ENCODE measurements at places on chromosomes 1 and 21.
A peak's percentile ranks its signal among the peaks of the same experiment; 100 is the strongest.

DNA sequence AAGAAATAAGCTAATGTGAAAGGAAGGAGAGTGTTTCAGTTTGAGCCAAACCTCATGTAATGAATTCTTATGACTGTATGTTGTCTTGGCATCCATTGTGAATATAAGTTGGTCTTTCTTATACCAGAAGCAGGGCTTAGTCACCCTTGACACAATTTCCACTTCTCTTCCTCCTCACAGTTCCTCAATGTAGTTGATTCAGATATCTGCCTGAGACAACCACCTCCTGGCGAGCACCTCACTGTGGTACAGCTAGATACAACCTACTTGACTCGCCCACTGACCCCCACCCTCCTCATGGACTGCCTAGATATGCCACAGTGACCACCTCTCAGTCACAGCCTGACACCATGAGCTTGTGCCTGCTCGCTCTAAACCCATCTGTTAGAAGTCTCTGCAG is 45.6 kb downstream of the KYAT3 start:
- DNase-seq, result no peak

DNA sequence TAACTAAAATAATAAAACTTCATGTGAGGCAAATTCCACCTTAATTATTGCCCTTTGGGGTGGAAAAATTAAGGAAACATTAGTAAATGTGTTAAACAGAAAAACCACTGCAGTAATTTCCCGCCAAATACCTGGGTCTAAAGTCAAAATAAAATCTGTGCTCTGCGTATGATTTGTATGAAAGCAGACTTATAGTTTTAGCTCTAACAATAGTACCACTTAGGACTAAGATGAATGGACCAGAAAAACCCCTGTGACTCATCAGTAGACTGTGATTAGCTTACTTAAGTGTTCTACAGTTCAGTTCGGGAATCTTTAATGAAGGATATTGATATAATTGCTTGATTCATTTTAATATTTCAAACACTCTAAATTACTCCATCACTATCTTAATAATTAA is 23.3 kb upstream of the C1orf105 start:
- no peak for DNase-seq

DNA sequence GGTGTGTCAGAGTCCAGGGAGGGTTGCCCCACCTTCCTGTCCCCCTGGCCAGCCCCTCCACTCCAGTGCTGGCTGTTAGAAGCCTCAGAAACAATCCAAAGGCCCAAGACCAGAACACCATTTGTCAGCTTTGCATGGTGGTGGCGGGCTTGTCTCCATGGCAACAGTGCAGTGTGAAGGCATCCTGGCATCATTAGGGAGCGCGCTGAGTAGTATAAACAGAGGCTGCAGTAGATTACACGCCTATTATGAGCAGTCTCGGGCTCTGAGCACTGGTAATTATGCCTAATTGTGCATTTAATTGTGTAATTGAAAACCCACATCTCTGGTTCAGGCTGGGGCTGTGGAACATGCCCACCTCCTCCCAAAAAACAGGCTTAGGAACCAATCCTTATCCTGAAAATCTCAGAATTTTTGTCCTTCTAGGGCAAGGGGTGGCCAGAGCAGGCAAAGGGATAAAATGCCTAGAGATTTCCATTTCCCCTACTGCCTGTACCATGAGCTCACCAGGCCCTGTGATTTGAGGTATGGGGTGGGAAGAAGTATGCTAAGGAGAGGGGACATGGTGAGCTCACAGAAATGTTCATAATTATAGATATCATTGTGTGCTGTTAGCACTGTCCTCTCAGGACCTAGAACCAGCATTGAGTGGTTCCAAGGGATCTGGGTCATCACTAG is 11.7 kb downstream of the NKAIN1 start:
- no peak for DNase-seq

DNA sequence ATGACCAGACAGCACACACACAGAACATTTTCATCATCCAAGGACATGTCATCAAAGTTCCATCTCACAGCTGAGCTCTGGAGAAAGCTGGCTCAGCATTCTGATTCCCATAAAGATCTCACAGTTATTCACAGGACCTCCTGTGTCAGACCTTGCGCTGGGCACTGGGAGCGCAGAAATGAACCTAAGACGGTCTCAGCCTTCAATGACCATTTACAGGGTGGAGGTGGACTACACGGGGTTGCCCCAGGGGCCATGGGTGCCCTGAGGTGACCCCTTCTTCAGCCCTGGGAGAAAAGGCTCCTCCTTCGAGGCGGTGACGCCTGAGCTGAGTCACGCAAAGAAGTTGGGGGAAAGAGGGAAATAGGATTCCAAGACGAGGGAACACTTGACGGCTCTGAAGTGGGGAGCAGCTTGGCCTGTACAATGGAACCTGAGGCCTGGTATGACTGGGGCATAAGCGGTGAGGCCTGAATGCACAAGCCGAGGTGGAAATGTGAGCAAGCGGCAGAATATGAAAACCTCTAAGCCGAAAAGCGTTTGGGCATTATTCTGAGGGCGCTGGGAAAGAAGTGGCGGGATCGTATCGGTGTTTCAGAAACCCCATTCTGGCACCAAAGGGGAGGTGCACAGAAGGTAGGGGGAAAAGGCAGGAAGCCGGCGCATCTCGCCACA is 797 bp downstream of the CC2D1B start:
- DNase-seq, result peak; percentile 32

- no peak for DNase-seq
These were observed 2.1 kb downstream of the DNAH14 start for GRCh38 chr1:224931605-224932004.

- DNase-seq, result no peak
These were observed 55.8 kb upstream of the ATP2B4 start for GRCh38 chr1:203570805-203571204.

DNA sequence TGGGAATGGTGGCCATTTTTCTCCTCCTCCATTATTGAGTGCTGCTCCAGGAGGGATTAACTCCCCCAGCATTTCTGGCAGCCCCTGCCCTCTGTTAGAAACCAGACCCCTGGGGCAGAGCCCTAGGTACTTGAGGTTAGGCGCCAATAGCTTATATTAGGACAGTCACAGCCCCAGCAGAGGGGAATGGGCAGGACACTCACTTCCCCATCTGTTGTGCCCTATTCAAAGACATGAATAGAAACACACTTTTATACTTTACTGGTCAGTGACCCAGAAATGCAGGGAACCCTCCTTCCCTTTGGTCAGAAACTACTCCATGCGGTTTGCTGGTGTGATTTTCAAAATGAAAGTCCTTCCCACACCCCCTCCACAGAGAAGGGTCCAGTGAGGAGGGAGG is 267.7 kb downstream of the PTBP2 start:
- no peak for DNase-seq

GRCh38 chr1:158810311-158810710 is 20.8 kb upstream of the MNDA start:
- DNase-seq, result no peak

DNA sequence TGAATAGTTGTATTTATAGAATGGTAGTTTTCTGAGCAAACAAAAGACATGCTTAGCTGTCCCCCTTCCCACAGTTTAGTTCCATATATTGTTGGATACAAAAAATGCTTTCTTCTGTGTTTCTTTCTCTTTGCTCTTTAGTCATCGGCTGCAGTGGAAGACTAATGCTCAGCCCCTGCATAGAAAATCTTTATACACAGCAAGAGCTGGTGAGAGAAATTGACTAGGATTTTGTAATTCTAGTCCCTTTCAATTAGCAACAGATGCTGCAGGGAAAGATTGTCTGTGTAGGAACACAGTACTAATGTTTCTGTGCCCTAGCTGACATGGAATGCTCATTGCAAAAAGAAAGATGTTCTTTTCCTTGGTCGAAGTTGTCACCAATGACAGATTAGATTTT is 200.9 kb downstream of the RPS6KC1 start:
- no peak for DNase-seq

- DNase-seq, result no peak
These were observed 1.9 kb upstream of the BRINP3 start for GRCh38 chr1:190479516-190479915.

DNA sequence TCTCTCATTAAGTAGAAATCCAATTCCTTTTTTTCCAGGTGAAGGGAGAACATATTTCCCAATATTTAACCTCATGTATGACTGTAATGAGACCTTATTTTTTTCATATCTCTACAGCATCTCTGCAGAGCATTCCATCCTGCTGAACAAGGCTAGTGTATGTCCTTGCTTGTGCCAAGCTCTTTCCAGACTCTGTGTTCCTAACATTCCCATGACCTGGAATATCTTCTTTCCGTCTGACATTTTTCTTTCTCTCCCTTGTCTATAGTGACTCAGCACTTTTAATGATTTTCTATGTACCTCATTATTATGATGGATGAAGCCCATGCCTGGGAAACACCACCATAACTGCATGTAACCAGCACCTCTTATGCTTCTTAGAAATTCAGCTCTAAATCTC is 278.3 kb upstream of the NRIP1 start:
- no peak for DNase-seq

DNA sequence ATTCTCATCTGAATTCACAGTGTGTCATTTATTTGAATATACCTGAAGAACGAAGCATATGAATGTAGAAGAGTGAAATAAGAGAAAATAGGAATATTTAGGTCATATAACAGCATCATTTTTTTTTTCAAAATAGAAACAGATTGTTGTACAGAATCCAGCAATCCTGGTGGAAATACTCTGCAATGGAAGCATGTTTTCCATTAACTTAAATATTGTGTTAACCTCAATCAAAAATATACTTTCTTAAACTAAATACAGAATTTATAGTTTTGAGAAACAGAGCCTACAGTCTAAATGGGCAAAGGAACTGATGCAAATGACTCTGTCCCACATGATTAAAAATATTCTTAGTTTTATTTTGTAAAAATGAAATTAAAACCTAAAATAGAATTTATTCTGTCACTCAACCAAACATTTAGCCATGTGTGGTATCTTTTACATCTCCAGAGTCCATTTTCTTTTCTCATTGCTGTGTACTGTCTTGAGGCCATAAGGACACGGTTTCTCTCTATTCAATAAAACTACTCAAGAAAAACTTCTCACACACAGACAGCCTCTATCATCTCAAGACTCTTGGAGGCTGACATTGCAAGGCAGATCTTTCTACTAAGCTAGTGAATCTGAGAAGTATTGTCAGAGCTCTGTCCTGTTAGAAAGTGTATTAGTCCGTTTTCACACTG is 322.6 kb downstream of the LTN1 start:
- no peak for DNase-seq

DNA sequence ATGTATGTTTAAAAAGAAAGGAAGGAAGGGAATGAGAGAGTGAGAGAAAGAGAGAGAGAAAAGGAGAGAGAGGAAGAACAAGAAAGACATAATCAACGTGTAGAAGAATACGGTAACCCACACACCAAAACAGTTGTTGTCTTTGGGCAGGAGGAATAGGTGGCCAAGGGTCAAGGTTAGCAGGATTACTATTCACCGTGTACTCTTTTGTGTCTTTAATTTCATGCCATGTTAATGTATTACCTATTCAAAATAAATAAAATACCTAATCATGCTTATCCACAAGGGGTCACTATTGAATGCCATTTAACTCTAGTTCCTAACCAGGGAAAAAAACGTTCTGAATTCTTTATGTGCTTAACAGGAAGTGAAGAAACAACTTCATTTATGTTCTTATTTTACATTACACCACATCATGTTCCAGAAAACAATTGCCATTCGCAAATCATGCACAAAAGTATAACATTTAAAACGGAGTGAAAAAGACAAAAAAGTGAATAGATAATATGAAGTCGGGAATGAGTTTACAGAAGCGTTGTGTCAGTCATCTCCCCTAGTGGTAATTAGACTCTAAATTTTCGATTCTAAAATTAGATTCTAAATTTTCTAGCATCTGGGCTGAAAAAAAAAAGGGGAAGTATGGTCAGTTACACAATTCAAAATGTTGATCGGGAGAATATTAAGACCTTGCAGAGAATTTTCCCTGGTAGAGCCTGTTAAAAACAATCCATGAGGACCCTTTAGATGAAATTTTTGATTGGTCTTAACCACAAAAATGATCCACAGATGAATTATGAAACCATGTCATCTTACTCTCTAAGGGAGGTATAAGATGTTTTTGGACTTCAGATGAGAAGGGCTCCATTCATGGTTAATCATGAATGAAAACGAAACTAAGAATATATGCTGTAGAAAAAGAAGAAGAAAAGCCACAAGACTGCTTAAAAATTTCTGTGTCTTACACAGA is 700 bp upstream of the KMO start:
- DNase-seq, result peak; percentile 90

- DNase-seq, result no peak
These were observed 3.0 kb upstream of the S100A9 start for GRCh38 chr1:153354515-153355193.

DNA sequence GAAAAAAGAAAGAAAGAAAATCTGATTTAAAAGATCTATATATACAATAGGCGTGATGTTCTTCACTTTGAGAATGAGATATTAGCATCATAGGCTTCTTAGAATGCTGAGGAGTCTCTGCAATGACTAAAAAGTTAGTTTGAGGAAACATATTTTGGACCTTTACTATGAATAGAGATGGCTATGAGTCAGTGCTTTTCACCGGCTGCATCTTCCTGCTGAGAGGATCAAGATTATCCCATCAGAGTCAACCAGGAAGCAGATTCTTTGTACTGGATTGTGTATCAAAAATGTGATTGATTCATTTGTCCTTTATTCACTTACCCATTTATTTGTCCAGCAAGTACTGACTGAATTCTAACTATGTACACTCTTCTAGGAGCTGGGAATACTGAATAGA is 144.2 kb downstream of the KCNK2 start:
- no peak for DNase-seq

DNA sequence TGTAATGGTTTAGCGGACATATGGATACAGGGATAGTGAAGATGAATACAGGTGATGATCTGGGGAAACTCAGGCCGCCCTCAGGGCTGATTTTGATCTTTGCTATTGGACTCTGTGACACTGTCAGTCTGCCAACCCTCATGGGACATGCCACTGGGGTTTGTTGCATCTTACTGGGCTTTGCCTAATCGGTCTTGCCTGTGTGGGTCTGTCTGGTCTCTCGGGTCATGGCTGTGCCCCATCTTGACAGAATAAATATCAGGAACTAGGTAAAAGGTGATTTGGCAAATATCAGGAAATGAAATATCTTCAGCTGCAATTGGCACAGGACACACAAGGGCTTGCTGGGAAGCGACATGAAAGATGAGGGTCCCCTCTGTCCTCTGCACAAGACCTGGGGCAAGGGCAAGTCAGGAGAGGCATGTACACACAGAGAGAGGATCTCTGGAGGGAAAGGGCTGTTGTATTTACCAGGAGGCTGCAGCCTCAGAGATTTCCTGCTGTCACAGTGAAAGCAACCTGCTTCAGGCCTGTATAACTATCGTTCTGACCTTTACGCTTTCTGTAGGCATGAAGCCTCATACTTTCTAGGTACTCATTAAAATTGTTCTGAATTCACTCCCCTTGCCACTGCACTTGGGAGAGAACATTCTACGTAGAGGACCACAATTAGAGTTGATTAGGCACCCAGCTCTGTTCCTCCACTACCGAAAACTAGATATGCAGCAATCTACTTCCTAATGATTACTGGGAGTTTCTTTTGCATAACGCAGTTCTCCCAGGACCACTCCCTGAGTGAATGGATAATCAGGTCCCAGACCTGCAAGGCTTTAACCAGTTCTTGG is 52.0 kb upstream of the GADD45A start:
- no peak for DNase-seq

GRCh38 chr1:178867670-178868069 is 3.2 kb downstream of the ANGPTL1 start:
- no peak for DNase-seq

- DNase-seq, result no peak
These were observed 10.5 kb upstream of the SPRR4 start for GRCh38 chr1:152959801-152960451.

Data from MM.1S (cell line).